Breast epithelium (tissue), 4 donors: ENCODE measurements at places on chromosomes 4 and X. TPM values are rescaled to one million over a fixed set of nuclear protein-coding genes. Genes with fewer than 3 reads are reported as not detected.

The IL2RG gene
- total RNA-seq = 5.1 TPM

DNA sequence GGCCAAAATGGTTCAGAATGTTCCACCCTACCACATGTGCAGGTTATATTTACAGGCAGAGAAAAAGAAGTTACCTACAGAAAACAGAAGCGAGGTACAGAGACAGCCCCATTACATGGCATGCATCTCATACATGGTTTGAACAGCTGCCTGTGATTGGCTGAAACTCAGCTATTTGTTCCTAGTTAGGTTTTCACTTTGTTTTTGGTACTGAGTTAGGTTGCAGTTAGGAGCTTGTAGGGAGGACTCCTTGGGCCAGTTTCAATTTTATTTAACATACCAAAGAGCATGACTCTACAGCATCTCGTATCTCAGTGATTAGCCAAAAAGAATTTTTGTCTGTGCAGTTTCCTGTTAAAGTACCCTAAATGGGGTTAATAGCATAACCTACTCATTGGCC is 392.0 kb downstream of the MAPK10 start:
- no peaks in the 10 kb centered on the region for H3K27me3 ChIP-seq
- DNase-seq = no peak
- no peak overlapping the region for H3K4me3 ChIP-seq
- H3K36me3 ChIP-seq = no peaks in the 10 kb centered on the region

GRCh38 chr4:52822583-52822971 is 39.5 kb upstream of the RASL11B start:
- H3K27me3 ChIP-seq = no peaks in the 10 kb centered on the region
- no peaks in the 10 kb centered on the region for H3K4me1 ChIP-seq
- H3K4me3 ChIP-seq = no peak overlapping the region
- peak overlapping the region; percentile 86 for H3K27ac ChIP-seq
- DNase-seq = no peak

The SNX25 gene
- total RNA-seq = 29.8 TPM
